NCI-H2171 treated with DMSO at 0.1 percent for 48 hours (cell line): ENCODE measurements at places on chromosomes 12 and 14.

DNA sequence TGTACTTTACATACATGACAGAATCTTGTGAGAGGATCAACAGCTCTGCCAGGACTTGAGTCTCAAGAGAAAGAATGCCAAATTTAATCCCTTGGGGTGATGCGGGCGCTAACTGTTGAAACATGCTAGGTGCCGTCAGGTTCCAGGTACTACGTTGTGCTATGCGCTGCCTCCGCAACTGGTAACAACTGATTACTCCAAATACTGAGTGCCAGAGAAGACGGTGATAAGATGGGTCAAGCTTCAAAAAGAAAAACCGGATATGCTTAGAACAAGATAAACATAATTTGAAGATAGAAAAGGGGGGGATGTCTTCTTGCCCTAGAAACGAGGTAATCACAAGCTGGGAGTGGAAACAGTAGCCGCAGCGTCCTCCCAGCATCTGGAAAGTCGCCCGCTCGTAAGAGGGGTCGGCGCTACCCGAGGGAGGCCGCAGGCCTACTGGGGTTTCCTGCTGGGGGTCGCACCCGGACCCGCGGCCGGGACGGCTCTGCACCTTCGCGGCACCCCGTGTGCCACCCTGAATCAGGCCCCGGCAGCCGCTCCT is 678 bp downstream of the ZBTB25 start:
- DNase-seq: peak; percentile 67

DNA sequence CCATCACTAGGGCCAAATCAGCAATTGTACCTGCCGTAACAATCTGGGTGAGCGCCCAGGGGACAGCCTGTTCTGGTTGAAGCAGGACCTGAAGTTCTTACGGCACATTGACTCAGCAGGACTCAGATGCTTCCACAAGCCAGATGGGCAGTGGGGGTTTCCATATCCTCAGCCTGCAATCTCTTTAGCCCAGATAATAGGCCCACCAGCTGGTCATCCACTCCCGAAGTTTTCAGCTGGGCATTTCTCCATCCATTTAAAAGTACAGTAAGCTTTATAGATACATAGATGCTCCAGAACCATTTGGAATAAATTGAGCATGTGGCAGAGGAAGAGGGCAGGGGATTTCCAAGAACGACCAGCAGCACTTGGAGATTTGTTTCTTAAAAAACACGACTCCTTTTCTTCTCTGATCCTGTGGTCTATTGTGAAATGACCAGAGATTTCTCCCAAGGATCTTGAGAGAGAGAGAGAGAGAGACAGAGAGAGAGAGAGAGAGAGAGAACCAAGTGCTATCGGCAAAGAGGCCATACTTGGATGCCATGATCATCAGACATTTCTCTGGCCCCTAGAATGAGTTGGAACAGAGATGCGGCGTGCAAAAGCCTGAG is 74.8 kb upstream of the PLXNC1 start:
- no peak for DNase-seq

GRCh38 chr12:65779091-65779642 is 45.1 kb upstream of the HMGA2 start:
- no peak for DNase-seq

- DNase-seq: no peak
Observed at GRCh38 chr12:107238296-107238695, 144.9 kb upstream of the CRY1 start.

DNA sequence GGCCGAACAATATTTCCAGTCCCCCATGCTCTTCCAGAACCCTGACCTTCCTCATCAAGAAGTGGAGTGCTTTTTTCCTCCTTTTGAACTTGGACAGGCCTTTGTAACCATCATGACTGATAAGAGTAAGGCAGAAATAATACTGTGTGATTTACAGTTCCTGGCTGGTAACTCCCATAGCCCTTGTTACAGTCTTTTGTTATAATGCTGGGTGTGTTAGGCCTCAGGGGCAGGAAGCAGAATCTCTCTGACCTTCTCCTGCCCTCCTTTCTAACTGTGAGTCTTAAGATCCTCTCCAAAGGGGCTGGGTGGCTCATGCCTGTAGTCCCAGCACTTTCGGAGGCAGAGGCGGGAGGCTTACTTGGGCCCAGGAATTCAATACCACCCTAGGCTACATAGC is 59.5 kb downstream of the BCAT1 start:
- DNase-seq: no peak
